ENCODE measurements at places on chromosomes 1 and 21. TPM values are rescaled to one million over a fixed set of nuclear protein-coding genes. Genes with fewer than 3 reads are reported as not detected.

C1orf21 gene
- 24.6 TPM for total RNA-seq

XKR8 gene
- 4.7 TPM for total RNA-seq

BARHL2 gene
- not detected for total RNA-seq

RORC gene
- 0.16 TPM for total RNA-seq

PCP4 gene
- not detected for total RNA-seq

REG4 gene
- total RNA-seq: not detected

PROK1 gene
- total RNA-seq: not detected

TDRD5 gene
- not detected for total RNA-seq

FCRL2 gene
- not detected for total RNA-seq

TMEM52 gene
- 0.70 TPM for total RNA-seq

ARHGAP30 gene
- total RNA-seq: not detected

TNNI3K gene
- not detected for total RNA-seq

TNFRSF25 gene
- total RNA-seq: 33.4 TPM
